ENCODE measurements at places on chromosomes 16 and 17.
A peak's percentile ranks its signal among the peaks of the same experiment; 100 is the strongest.

- no peak for DNase-seq
Observed at GRCh38 chr16:732936-733335, 6.0 kb downstream of the HAGHL start.

DNA sequence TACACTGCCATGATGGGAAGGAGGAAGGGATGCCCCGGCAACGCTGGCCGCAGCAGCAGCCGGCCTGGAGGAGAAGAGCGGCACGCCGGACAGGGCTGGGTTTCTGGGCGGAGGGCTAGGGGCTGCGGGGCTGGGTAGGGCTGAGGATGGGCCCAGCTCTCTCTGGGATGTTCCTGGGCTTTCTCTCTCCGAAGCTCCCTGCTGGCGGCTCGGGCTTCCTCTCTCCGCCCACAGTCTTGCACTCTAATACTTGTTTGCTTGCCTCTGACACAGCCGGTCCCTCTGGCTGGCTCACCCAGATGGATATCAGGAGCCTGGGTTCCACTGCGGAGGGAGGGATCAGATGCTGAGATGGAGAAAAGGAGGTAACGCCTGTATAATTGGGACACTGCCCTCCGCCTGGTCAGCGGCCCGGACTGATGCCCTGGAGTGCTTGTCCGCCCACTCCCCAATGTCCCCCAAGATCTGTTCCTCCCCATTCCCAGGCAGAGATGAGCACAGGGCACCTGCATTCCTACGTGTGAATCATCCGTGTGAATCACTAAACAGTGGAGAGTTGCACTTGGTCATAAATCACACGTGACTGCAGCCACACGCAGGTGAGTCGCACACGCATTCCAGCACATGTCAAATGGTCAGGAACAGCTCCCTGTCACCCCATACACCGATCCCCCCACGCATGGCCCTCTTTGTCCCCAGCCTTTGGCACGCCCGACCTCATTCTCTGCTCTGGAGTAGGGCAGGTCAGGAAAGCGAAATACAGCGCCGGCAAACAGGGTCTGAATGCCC, at the start of gene ALOXE3:
TSS of gene ALOXE3 (minus strand) at position 535 of the 789 bp plus-strand sequence. CDS start at position 11, 524 bp downstream.
- DNase-seq = no peak

DNA sequence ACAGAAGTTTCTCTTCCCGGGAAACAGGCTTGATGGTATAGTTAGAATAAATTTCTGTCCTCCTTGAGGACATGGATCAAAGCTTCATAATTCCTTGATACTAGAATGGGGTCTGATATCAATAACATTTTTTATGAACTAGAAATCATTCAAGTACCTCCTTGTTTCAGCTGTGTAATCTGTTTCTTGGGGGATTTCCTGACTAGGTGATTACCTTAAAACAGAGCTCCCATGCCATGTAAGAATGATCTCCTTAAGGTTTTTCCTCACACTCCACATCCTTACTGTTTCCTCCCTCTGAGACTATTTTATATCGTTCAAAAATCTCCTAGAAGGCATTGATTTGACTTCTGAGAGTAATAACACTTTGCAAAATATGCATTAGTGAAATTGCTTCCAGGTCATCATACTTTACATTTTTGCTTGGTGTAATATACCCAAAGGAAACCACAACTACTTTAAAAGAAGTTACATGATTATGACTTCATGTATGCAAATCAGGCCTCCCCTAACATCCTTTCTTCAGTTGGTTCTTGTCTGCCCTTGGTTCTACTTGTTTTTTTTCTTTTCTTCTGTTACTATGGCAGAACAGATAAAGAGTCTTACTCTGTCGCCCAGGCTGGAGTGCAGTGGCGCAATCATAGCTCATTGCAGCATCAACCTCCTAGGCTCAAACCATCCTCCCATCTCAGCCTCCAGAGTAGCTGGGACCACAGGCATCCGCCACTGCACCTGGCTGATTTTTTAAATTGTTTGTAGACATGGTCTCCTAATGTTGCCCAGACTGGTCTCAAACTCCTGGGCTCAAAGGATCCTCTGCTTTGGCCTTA, 388.8 kb downstream of the ZFHX3 start:
- DNase-seq = no peak

DNA sequence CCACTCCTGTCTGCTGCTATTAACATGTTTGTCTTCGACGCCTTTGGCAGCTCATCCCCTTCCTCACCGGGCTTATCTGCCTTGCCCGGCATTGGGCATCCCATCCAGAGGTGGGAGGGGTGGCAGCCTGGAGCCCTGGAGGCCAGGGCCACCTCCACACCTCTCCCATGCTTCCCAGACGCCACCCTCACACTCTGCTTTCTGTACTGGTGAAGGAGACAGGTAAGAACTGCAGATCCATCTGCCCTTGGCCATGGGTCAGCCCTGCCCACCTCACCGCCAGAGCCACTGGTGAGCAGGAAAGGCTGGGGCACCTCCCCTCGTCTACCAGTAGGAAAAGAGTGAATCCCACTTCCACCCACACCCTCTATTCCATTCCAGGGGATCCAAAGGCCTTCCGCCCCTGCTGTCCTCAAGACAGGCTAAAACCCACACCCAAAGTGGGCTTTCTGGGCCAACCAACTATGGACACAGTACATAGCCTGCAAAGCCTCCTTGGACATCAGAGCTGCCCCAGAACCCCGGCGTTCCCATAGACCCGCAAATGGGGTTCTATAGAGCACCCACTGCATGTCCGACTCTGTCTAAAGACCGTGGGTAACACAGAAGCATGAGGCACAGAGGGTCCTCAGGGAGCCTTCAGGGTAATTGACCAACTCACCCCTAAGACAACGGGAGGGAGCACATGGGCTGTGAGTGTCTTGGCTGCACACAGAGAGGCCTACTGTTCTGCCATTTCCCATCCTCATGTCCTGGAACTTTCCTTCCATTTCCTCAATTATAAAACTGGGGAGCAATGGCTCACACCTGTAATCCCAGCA, 23.4 kb upstream of the RBFOX3 start:
- no peak for DNase-seq

DNA sequence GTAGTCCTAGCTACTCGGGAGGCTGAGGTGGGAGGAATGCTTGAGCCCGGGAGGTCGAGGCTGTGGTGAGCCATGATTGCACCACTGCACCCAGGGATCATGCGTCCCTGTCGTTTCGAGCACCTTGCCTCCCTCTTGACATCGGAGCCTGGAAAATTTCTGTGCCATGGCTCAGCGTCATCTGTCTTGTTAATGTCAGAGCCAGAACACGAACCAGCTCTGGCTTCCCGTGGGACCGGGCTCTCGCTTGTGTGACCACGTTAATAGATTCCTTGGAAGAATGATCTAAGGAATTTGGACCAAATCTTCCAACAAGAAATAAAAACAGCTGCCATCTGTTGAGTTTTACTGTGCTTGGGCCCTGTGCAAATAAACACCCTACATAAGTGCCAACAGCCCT, 117.7 kb downstream of the ABCC1 start:
- DNase-seq = no peak

- DNase-seq = no peak
Observed at GRCh38 chr17:81536299-81537290, 8.4 kb downstream of the FSCN2 start.

DNA sequence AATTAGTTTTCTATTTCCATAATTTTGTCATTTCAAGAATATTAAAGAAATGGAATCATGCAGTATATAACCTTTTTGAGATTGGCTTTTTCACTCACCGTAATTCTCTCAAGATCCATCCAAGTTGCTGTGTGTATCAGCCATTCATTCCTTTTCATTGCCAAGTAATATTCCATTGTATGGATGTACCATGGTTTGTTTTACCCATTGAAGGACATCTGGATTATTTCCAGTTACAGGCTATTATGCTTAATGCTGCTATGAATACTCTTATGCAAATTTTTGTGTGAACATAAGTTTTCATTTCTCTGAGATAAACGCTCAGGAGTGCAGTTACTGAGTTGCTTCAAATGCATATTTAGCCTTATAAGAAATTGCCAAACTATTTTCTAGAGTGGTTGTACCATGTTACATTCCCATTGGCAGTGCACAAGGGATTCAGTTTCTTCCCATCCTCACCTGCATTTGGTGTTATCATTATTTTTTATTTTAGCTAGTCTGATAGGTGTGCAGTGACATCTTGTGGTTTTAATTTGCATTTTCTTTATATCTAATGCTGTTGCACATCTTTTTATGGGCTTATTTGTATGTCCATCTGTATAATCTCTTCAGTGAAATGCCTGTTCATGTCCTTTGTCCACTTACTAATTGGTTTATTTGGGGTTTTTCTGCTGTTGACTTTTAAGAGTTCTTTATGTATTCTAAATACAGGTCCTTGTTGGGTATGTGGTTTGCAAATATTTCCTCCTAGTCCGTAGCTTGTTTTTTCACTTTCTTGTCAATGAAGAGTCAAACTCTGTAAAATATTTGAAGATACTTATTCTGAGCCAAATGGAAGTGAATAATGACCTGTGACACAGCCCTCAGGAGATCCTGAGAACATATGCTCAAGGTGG, 32.7 kb downstream of the BMERB1 start:
- DNase-seq = no peak

GRCh38 chr17:45160447-45161287, 1.0 kb upstream of the HEXIM2 start:
- peak; percentile 43 for DNase-seq

GRCh38 chr17:40286473-40286872, 1.2 kb upstream of the CDC6 start:
- DNase-seq = no peak

GRCh38 chr17:72997559-72997958, 94.9 kb downstream of the SLC39A11 start:
- no peak for DNase-seq

DNA sequence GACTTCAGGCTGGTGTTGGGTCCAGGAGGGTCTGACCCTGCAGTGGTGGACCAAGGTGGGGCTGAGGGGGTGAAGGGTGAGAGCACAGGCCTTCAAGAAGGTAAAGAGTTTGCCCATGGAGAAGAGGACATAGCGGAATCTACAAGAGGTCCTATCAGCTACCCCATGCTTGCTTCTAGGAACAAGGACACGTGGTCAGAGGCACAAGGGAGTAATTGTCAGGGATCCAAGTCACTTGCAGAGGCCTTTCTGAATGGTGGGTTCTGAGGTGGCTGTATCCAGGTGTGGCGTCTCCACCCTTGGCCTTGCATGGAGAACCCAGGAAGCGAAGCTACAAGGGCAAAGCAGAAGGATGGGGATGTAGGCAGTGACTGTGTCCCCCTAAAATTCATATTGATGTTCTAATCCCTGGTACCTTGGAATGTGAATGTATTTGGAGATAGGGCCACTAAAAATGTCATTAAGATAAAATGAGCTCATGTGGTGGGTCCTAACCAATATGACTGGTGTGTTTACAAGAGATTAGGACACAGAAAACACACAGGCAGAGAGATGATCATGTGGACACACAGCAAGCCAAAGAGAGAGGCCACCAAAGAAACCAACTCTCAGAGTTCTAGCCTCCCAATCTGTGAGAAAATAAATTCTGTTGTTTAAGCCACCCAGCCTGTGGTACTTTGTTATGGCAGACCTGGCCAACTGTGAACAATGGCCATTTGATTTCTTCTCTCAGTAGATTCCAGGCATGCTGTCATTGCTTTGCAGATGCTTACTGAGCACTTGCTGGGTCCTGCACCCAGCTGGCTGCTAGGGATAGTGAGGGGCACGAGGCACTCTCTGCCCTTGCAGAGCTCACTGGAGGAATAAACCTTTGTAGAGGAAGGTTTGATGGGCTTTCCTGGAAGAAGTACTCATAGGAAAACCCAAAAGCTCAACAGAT, 75.8 kb downstream of the UTP18 start:
- no peak for DNase-seq

GRCh38 chr16:65490286-65490685, 368.4 kb upstream of the CDH11 start:
- no peak for DNase-seq

DNA sequence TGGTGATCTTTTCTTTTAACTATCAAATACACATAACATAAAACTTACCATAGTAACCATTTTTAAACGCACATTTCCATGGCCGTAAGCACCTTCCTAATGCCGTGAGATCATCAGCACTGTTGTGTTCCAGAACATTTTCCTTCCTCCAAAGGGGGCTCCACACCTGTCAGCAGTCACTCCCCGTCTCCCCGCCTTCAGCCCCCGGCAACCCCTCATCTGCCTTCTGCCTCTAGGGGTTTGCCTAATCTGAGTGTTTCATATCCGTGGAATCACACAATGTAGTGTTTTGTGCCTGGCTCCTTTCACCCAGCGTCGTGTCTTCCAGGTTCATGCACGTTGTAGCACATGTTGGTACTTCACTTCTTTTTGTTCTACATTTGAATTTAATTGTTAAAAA, 350.1 kb upstream of the TNRC6C start:
- no peak for DNase-seq

- DNase-seq = no peak
Observed at GRCh38 chr17:5958850-5959249, 111.3 kb upstream of the WSCD1 start.

- DNase-seq = no peak
Observed at GRCh38 chr16:89554343-89554742, 6.1 kb upstream of the RPL13 start.

DNA sequence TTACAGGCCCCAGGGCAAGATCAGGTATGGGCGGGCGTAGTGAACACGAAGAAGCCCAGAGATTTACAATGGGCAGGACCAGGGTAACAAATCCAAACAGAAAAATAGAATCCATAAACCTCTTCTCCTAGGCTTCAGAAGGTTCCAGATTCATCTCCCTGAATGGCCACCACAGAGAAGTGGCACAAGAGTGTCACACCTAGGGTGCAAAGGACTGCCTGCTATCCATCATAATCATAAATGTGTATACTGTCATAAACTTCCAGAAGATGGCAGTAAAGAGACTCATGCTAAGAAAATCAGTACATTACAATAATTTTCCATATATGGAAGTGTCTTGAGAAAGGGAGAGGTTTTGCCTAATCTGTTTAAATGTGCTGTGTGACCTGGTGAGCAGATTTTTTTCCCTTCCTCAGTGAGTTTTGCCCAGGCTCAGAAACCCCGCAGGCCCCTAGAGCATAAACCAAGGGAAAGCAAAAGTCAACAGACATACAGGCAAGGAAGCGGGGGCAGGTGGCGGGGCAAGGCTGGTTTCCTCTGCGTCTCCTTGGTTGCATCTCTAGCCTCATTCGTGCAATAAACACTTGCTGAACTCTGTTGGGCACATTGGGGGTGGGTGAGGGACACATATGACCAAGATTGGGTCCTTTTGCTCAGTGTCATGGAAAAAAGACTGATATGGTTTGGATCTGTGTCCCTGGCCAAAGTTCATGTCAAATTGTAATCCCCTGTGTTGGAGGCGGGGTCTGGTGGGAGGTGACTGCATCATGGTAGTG, 92.0 kb upstream of the CDH5 start:
- DNase-seq = no peak
